ENCODE measurements at places on chromosomes 6 and 20.
A peak's percentile ranks its signal among the peaks of the same experiment; 100 is the strongest.

- no peak for DNase-seq
These were observed 10.9 kb upstream of the ZBTB2 start for GRCh38 chr6:151402228-151402627.

GRCh38 chr6:168384045-168385036, 56.6 kb upstream of the SMOC2 start:
- no peak for DNase-seq

DNA sequence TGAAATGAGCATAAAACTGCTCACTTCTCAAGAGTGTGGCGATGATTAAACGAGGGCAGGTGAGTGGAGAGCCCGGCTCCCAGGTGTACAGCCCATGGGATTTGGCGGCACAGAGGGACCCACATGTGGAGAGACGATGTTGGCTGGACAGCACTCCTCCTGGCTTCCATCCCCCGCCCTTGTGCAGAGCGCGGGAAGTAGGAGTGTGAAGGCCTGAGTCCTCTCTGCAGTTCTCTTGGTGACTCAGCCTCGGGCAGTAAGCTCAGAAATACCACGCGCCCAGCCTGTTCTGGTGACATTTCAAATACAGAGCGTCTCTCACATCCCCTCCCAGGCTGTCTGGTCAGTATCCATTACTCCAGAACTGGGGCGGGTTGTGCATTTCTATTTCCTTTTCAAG, 94.2 kb upstream of the SRSF6 start:
- DNase-seq: no peak

DNA sequence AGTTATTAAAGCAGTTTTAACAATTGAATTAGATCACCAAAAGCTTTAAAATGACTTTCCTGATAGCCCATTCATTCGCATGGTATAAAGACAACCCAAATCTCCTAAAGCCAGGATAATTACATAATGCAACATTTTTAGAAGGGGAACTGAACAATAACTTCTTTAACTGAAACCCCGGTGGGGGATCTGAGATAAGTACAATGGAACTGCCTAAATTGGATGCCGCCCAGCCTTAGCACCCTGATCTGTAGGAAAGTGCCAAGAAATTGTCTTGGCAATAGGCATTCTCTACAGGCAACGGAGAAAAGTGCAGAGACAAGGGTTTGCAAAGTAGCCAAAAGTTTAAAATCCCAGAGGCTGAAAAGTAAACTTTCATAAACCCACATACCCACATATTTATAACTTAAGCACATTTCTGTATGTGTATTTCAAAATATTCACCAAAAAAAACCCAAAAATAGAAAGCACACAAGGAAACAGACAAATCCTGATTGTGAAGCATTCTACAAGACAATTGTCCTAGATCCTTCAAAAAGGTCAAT, 98.8 kb upstream of the BEND6 start:
- DNase-seq: no peak

DNA sequence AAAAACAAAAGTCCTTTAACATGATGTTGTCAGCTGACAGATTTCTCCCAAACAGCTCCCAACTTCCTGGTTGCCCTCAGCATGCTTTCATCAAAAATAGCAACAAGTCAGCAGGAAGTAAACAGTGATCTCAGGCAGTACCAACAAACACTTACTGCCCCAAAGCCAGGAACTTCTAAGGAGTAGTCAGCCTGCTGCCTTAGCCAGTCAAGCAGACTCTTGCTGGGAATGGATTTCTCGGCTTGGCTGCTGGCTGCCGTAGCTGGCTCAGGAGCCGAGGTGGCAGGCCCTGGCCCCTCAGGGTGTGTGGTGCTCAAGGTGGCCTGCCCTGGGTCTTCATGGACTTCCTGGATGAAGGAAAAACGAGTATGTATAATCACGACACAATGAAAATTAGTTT, 46.6 kb upstream of the EMILIN3 start:
- DNase-seq: no peak

- no peak for DNase-seq
These were observed 4.1 kb upstream of the MAN1A1 start for GRCh38 chr6:119353696-119354095.

- DNase-seq: no peak
These were observed 74.9 kb downstream of the BFSP1 start for GRCh38 chr20:17456279-17456678.

- DNase-seq: no peak
These were observed 214.4 kb upstream of the KCNG1 start for GRCh38 chr20:51237278-51237677.

DNA sequence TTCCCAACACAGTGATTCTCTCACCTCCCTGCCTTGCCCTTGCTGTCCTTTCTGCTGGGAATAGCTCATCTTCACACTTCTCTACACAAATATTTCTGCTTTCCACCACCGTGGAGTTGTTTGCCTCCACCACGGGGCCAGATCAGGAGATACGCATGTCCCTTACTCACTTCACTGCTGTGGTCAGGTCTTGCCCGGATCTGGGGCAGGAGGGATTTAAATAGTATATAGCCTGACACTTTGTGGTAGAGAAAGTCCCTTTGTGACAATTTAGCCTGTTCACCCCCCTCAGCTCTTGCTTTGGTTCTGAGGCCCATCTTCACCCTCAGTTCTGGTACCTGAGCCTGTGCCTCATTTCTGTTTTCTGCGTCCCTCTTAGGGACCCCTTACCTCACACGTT, 92.6 kb upstream of the PREP start:
- DNase-seq: no peak

DNA sequence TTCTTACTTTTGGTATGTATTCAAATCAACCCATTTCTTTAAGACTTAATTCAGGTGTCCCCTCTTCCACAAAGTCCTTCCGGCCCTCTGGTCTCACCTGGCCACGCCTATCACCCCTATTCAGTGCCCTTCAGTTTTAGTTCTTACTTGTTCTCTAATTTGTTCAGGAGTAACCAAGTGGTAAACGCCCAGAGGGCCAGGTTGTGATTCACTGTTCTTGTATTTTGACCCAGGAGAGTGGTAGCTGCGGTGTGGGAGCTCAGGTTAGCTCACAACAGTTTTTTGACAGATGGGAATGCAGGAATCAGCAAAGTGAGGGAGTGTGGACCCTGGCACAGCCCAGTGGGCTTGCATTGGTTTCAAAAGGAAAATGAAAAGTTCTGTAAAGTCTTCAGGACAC, 81.7 kb upstream of the RIPOR2 start:
- DNase-seq: no peak

DNA sequence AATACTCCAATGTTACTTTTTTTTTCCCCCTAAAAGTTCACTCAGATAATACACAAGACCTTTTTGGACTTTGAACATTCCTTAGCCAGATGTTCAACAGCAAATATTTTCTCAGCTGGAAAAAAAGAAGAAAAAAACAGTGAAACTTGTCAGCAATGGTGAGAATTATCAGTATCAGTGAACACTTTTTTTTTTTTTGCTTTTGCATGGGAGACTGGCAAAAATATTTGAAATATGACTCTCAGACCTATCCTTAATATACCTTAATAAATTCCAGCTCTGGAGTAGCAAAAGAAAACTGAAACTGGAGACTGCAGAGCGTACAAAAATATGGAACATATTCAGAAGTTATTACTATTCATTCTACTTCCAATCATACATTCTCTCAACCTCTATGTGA, 92.3 kb downstream of the RFPL4B start:
- DNase-seq: no peak

GRCh38 chr20:34010405-34010931, 16.8 kb downstream of the RALY start:
- no peak for DNase-seq

DNA sequence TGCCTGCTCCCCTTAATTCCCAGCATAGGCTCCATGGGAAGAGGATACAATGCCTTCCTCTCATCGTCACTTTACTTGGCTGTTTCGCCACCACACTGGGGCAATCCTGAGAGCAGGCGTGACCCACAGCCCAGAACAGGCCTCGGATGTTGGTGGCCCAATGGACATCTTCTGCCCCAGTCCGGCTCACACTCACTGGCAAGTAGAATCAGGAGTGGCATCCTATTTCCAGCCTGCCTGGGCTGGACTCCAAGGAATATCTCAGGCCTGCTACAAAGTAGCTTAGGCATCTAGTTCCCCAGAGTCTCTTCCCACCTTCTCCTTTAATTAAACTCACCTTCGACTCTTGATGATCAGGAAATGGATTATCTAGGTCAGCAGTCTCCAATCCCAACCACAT, 110.5 kb downstream of the LRFN2 start:
- no peak for DNase-seq

DNA sequence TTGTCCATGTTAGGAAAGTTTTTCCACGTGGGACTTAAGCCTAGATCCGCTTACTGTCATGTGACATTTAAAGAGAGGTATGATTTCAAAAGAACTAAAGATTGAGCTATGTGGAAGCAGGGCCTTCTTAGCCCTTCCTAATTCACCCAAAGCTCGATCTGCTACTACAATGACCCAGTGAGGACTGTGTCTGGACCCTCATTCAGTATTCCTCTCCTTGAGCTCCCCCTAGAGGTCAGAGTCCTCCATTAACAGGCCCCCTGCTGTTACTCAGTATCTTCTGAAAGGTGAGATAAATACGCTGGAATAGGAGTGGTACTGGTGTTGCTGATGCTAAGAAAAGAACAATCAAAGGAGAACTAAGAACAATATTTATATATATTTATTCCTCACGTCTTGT, 414.0 kb downstream of the GJA1 start:
- DNase-seq: peak; percentile 6

DNA sequence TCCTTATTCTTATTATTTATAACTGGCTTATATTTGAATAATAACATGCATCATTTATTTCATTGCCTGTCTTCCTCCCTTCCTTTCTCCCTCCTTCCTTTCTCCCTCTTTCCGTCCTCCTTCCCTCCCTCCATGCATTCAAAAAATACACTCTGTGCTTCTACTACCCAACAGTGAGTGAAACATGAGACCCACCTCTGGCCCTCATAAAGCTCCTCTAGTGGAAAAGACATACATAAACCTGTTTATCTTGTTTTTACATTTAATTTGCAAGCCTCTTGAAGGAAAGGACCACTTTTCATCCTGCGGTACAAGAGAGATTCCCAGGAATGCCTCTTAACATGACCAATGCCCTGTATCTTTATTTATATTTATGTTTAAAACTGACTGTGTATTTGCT, 21.8 kb upstream of the ISM1 start:
- no peak for DNase-seq

GRCh38 chr6:15342114-15342513, 96.2 kb downstream of the JARID2 start:
- no peak for DNase-seq

- DNase-seq: no peak
These were observed 2.6 kb upstream of the NKAIN2 start for GRCh38 chr6:123801067-123801466.

GRCh38 chr6:144177726-144178125, 27.4 kb downstream of the STX11 start:
- no peak for DNase-seq

- no peak for DNase-seq
These were observed 333.9 kb downstream of the TFAP2B start for GRCh38 chr6:51152594-51152993.

DNA sequence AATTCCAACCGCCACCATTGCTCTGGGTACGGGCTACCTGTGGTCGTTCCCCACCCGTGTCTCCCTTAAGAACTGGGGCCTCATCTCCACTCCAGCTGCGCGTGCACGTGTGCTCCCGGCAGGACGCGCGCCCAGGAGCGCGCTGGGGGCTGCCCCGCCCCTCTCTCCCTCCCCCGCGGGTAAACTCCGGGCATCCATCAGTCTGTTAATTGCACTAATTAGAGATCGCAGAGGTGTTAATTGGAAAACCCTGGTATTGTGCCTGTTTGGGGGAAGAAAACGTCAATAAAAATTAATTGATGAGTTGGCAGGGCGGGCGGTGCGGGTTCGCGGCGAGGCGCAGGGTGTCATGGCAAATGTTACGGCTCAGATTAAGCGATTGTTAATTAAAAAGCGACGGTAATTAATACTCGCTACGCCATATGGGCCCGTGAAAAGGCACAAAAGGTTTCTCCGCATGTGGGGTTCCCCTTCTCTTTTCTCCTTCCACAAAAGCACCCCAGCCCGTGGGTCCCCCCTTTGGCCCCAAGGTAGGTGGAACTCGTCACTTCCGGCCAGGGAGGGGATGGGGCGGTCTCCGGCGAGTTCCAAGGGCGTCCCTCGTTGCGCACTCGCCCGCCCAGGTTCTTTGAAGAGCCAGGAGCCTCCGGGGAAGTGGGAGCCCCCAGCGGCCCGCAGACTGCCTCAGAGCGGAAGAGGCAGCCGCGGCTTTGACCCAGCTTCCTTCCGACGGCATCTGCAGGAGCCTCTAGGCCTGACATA, 14.4 kb downstream of the FOXP4 start:
- peak; percentile 84 for DNase-seq

DNA sequence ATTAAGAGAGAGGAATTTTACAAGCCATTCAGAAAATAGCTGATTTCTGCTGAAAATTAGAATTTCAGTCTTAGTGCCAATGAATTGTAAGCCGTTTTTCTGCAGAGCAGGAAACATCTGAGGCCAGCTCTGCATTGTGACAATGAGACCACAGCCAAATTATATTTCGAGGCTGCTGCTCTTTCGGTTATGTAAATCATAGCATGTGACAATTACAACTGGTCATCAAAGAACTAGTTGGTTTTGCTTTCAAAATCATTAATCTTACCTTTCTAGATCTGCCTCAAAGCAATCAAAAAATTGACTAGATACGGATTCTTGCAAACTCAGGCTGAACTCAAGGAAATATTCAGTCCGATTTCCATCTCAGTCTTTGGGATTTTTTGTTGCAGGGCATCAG, 33.4 kb upstream of the INSM1 start:
- no peak for DNase-seq

- DNase-seq: peak; percentile 59
These were observed 672 bp downstream of the PREX1 start for GRCh38 chr20:48826883-48827771.

GRCh38 chr6:43966374-43966658, 160.9 kb downstream of the MRPL14 start:
- no peak for DNase-seq

- DNase-seq: no peak
These were observed 355.5 kb upstream of the TSHZ2 start for GRCh38 chr20:52616629-52617028.

Data from CD4-positive, alpha-beta T cell treated with Interleukin-2 at 100 ng/mL for 4 hours (primary cell).